ENCODE measurements at places on chromosomes 7 and 10.

DNA sequence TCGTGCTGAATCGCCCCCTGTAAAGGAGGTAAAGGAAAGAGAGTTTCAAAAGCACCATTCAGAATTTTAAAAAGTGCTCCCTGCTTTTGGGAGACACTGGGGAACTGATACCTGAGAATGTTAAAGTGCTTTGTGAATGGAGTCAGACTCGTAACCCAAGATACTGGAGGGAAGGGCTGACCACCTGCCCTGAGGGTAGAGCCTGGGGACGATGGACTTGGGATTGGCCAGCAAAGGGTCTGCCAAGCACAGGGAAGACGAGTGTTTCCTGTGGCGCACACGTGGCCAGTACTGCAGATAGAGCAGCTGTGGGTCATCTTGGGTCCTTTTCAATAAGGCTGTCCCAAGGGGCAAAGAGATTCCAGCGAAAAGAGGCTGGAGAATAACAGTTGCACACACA is 1284.1 kb upstream of the AUTS2 start:
- no peak for DNase-seq

DNA sequence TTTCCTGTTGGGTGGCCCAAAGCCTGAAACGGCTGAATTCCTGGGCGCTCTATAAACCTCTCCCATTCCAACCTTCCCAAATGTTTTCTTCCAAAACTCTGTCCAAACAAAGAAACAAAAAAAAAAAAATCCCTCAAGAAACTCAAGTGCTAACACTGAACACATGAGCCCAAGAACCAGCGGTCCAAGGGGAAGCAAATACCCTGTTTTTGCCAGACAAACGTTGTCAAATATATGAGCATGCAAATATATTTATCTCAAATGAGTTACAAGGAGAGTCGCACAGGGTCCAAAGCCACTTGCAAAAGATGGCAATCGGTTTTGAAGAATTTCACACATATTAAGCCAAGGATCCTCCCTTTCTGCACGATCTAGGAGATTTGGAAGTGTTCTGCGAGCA is 23.3 kb upstream of the EMX2 start:
- DNase-seq = no peak

GRCh38 chr10:101617102-101617823 is 29.1 kb downstream of the DPCD start:
- no peak for DNase-seq

DNA sequence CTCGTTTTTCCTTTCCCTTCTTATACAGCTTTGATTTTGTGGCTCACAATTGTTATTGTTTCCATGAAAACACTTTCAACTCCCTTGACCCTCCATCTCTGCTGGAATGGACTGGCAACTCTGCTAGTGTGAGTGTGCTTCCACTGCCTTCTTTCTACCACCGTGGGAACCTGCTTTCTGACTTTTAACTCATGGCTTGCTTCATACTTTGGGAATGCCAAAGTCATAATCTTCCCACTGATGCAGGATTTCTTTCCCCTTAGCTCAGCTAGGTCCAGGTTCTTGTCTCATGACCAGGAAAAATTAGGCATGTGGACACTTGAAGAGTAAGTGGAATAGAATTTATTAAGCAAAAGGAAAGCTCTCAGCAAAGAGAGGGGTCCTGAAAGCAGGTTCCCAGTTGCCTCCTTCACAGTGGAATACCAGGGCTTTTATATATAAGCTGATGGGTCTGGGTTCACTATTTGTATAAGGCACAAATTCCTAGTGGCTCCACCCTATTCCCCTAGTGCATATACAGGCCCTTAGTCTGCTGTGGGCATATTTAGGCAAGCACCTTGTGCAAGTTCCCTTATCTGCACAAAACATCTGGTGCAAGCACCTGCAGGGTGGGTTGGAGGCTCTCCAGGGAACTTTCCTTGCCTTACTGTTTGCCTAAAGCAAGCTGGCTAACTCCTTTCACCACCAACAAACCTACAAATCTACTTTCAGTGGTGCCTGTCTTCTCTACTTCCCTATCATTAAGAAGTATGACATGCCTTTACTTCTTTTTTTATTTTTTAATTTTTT is 119.5 kb downstream of the CFAP58 start:
- no peak for DNase-seq

- DNase-seq = no peak
These were observed 1.4 kb downstream of the HPSE2 start for GRCh38 chr10:99234041-99234790.

All from NCI-H748 treated with DMSO at 0.1 percent for 48 hours (cell line).